ENCODE measurements at places on chromosomes 11 and 22.

GRCh38 chr11:17014833-17015626 lies 816 bp upstream of the PLEKHA7 start:
- peak; percentile 26 for DNase-seq

GRCh38 chr11:69985641-69986439 lies 92.3 kb upstream of the ANO1 start:
- no peak for DNase-seq

- no peak for DNase-seq
These were observed 511.4 kb upstream of the B3GAT1 start for GRCh38 chr11:134923441-134923840.

GRCh38 chr11:121958323-121958970 lies 157.6 kb downstream of the BLID start:
- no peak for DNase-seq

DNA sequence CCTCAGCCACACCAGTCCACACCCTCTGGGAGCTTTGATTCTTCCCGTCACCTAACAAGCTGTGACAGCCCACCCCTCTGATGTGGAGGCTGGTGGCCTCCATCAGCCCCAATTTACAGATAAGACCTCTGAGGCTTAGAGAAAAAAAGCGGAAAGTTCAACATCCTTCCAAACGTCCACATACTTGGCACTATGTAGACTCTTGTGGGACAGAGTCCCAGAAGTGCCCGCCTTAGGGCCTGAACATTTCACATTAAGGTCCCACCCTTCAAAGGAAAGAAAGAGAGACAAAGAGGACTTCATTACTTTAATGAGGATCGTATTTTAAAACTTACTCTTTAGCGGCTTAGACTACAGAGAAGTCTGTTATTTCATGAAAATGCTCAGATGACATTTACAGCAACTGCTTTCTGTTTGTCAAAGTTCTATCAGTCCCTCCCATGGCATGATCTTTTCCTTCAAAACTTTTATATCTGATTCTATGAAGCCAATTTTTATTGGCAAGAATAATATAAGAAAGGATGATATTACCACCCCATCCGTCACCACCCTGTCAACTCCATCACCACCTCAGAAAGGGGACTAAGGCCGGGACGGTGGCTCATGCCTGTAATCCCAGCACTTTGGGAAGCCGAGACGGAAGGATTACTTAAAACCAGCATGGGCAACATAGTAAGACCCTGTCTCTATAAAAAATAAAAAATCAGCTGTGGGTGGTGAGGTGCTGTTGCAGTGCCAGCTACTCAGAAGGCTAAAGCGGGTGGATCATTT lies 15.7 kb upstream of the SCGB1A1 start:
- no peak for DNase-seq

- DNase-seq = no peak
These were observed 41.2 kb downstream of the MYEOV start for GRCh38 chr11:69335007-69335780.

GRCh38 chr22:33919391-33920196 lies 682 bp downstream of the LARGE1 start:
- DNase-seq = peak; percentile 16

- DNase-seq = no peak
These were observed 168.5 kb downstream of the MPPED1 start for GRCh38 chr22:43580271-43580750.

- DNase-seq = no peak
These were observed 17.5 kb downstream of the KCNJ5 start for GRCh38 chr11:128908391-128909246.

GRCh38 chr22:16603448-16603768 lies 10.8 kb upstream of the CCT8L2 start:
- no peak for DNase-seq

DNA sequence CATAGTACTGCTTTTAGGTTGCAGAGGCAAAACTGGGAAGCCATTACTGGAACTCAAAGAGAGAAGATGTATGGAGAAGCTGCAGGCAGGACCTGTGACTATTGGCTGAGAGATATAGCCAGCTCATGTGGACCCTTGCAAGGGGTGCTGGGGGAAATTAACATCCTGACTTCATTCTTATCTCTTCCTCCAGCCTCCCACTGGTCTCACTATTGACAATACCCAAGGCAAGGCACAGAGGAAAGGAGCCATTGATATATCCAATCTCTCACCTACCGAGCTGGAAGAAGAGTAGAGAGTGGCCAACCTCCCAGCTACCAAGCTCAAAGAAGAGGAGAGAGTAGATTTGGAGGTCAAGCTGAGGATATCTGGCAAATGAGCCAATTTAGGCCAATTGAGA lies 36.8 kb upstream of the ZBED5 start:
- no peak for DNase-seq

DNA sequence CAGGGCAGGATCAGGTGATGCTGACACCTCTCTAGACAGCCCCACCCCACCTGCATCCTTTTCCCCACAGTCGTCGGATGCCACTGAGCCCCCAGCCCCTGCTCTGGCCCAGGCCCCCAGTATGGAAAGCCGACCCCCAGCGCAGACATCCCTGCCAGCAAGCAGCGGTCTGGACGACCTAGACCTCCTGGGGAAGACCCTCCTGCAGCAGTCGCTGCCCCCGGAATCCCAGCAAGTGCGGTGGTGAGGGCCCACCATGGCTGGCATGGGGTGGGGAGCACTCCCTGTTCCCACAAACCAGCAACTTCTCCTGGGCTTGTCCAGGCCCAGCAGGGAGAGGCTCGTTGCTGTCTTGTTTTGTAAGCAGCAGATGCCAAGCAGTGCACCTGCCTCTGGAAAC lies 9.5 kb upstream of the SH3BP1 start:
- DNase-seq = no peak

GRCh38 chr22:46750863-46751443 lies 11.5 kb upstream of the TBC1D22A start:
- no peak for DNase-seq

GRCh38 chr11:86291466-86292262 lies 10.4 kb upstream of the HIKESHI start:
- DNase-seq = peak; percentile 60

GRCh38 chr11:124889191-124890091 lies 8.2 kb downstream of the ROBO4 start:
- DNase-seq = no peak

DNA sequence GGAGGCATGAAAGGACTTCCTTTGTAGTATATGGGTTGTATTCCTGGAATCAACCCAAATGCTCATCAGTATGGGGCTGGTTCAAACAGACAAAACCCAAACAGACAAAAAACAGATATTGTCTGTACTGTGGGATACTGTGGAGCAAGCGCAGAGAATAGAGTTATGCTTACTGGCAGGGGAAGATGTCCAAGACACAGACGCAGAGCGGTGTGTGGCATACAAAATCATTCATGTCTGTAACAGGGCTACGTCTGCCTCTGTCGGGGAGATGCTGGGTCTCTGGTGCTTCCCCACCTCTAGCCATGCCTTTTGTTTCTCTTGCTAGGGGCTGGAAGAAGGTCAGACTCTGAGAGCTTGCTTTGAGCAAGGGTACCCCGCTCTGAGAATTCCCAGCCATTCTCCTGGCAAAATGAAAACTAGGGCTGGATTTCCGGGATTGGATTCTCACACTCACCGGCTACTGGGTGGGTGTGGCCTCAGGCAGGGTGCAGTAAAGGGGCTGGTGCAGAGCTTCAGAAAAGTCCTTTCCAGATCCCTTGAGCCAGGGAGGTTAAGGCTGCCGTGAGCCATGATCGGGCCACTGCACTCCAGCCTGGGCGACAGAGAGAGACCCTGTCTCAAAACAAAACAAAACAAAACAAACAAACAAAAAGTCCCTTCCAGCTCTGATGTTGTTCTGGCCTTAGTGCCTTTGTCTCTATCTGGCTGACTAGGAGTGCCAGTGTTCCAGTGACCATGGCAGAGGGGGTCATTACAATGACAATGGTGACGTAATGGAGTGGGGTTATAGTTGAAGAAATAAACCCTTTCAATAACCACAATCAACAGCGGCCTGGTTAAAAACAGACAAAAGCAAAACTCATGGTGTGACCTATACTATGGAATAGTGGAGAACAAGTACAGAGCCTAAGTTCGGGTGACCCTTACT lies 2.9 kb upstream of the ABCC8 start:
- no peak for DNase-seq

GRCh38 chr22:29689206-29689879 lies 30.5 kb upstream of the CABP7 start:
- no peak for DNase-seq

DNA sequence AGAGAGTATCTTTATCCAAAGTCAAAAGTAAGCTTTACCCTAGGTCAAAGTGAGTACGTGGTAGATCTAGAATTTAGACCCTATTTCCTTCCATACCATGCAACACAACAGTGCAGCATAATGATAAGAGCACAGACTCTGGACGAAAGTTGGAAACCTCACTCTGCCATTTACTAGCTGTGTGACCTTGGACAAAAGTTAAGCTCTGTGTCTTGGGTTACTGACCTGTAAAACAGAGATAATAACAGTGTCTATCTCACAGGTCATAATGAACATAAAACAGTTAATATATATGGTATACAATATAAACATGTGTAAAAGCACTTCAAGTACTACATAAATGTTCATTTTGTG lies 13.6 kb upstream of the CHRNA10 start:
- no peak for DNase-seq

GRCh38 chr11:78079232-78080083 lies at the start of gene NDUFC2:
TSS of gene NDUFC2 (minus strand) at chr11:78079862. CDS start at chr11:78079744, 118 bp downstream.
- peak; percentile 75 for DNase-seq

GRCh38 chr11:89452780-89453179 lies 38.4 kb downstream of the NOX4 start:
- no peak for DNase-seq

- no peak for DNase-seq
These were observed 14.9 kb downstream of the DNAJB13 start for GRCh38 chr11:73965764-73966121.

DNA sequence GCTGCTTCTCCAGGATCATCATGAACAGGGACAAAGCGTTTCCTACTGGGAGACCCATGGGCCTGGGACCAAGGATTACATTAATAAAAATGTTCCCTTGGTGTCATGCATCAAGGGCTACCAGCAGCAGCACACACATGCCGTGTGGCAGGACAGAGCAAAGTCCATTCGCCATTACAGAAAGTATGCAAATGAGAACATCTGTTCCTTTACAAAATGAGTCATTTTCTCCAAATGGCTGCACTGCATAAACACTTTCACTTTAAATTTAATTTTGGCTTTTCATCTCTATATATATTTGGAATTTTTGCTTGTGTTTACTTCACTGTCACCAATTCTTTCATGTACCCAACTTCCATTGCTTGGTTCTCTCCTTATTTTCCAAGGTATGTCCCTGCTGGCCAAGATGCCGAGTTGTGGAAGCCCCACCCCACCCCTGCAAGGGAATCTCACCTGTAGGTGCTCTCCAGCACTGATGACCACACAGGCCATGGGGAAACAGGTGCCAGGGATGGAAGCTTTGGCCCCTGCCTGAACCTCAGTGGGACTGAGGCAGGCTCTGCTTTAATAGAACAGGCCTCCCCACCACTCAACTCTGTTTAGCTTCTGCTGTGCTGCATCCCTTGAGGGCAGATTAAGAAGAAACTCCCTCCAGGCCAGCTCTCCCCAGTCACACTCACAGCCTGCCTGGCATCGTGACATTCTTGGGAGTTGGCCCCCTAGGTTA lies 15.6 kb upstream of the GNAZ start:
- DNase-seq = peak; percentile 5

- DNase-seq = no peak
These were observed 685.0 kb downstream of the ETS1 start for GRCh38 chr11:127902382-127902781.

GRCh38 chr11:121376130-121376529 lies 76.0 kb upstream of the SORL1 start:
- no peak for DNase-seq

- no peak for DNase-seq
These were observed 12.8 kb upstream of the ST14 start for GRCh38 chr11:130146796-130147195.

- DNase-seq = no peak
These were observed 77.1 kb downstream of the SCUBE1 start for GRCh38 chr22:43266076-43266475.

DNA sequence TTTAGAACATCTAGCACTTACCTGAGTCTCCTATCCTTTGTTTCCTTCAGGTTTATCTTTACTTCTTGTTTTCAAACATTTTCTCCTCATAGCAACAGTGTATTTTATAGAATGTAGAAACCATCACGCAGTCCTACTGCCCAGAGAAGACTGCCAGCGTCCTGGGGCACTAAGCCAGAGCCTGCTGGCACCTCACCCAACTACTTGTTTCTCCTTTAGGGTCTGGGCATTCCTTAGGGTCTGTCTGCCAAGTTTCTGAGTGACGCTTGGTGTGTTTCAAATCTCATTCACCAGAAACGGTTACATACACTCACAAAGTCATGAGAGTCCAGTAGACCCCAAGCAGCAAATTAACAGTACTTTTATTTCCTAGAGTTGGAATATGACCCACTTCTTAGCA lies 49.6 kb upstream of the SLC25A1 start:
- DNase-seq = no peak

- DNase-seq = no peak
These were observed 169 bp downstream of the NEFH start for GRCh38 chr22:29480262-29480511.

GRCh38 chr11:7892840-7893254 lies 38.2 kb downstream of the OR10A6 start:
- no peak for DNase-seq

DNA sequence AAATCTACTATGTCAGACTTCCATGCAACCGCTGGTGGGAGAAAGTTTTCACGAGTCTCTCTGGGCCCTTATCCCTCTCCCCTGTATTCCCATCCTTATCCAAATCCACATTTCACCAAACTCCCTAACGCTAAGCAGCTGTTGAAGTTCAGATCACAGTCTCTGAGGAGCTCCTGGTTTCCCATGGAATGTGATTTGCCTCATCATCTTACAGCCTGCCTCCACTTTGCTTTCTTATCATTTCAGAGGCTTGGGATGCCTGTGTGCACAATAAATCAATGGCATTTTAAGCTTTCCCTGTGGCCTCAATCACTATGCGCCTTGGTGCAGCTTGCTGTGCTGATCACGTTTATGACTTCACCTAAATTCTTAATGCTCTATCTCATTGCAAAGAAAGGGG lies 352.4 kb upstream of the FAT3 start:
- DNase-seq = no peak

GRCh38 chr11:25908726-25909125 lies 423.2 kb upstream of the ANO3 start:
- DNase-seq = no peak

DNA sequence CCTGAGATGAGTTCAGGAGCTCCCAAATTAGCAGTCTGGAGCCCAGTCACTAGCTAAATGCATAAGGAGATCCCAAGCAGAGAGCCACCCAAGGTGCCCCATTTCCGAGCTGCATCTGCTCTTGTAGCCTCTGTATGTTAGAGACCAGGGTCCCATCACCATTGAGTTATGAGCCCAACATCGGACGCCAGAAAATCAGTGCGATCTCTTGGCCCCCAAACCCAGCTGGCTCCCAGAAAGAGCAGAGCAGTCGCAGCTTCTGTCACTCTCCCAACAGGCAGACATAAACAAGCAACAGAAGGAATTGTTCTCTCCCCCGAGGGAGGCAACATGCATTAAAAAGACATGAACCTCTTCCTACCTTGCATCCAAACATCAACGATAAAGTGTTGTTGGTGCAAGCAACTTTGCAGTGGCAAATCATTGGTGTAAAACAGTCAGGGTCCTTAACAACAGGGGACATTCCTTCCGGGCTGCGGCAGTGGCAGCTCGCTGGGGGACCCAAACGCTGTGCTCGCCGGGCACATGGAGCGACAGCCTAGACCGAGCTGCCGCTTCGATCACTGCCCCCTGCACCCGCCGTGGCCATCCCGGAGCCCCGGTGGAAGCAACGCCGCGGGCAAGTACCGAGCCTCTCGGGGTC lies 907.1 kb downstream of the DLG2 start:
- DNase-seq = no peak

- no peak for DNase-seq
These were observed 239.3 kb downstream of the GRIK4 start for GRCh38 chr11:120750647-120751549.
